ENCODE measurements at places on chromosomes 12 and 14. TPM values are rescaled to one million over a fixed set of nuclear protein-coding genes. Genes with fewer than 3 reads are reported as not detected.

DNA sequence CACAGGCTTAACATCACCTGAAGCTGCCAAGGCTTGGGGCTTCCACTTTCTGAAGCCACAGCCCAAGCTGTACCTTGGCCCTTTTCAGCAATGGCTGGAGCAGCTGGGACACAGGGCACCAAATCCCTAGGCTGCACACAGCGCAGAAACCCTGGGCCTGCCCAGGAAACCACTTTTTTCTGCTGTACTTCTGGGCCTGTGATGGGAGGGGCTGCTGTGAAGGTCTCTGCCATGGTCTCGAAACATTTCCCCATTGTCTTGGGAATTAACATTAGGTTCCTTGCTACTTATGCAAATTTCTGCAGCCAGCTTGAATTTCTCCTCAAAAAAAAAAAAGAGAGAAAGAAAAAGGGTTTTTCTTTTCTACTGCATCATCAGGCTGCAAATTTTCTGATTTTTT is 219.1 kb downstream of the RPL10L start:
- H3K27me3 ChIP-seq = no peaks in the 10 kb centered on the region
- DNase-seq = no peak
- no peak overlapping the region for H3K27ac ChIP-seq
- H3K4me3 ChIP-seq = no peak overlapping the region

GRCh38 chr14:36226164-36226563 is 49.6 kb upstream of the PTCSC3 start:
- H3K27ac ChIP-seq = no peak overlapping the region
- H3K4me1 ChIP-seq = no peaks in the 10 kb centered on the region
- H3K36me3 ChIP-seq = no peaks in the 10 kb centered on the region
- H3K27me3 ChIP-seq = no peaks in the 10 kb centered on the region
- H3K4me3 ChIP-seq = no peak overlapping the region
- no peak for DNase-seq

- no peaks in the 10 kb centered on the region for H3K36me3 ChIP-seq
- no peak overlapping the region for H3K4me3 ChIP-seq
- H3K27me3 ChIP-seq = no peaks in the 10 kb centered on the region
- DNase-seq = no peak
- H3K27ac ChIP-seq = no peak overlapping the region
Observed at GRCh38 chr12:115191342-115191741, 507.4 kb upstream of the TBX3 start.

DNA sequence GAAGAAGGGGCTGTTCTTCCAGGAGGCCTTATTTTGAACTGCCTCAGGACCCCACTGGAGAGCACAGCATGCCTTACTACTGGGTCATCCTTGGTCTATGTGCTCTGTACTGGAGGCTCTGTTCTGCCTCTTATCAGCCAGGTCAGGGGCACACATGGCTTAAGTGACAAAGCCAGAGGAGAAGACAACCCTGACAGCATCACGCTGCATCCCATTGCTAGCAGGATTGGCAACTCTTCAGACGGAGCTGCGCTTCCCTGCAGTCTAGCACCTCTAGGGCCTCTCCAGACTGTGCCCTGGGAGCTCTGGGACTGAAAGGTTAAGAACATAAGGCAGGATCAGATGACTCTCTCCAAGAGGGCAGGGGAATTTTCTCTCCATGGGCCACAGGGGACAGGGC is 17.3 kb upstream of the TIGAR start:
- no peaks in the 10 kb centered on the region for H3K27me3 ChIP-seq
- H3K36me3 ChIP-seq = no peaks in the 10 kb centered on the region
- no peaks in the 10 kb centered on the region for H3K4me1 ChIP-seq
- no peak for DNase-seq
- no peak overlapping the region for H3K27ac ChIP-seq
- H3K4me3 ChIP-seq = no peak overlapping the region

DNA sequence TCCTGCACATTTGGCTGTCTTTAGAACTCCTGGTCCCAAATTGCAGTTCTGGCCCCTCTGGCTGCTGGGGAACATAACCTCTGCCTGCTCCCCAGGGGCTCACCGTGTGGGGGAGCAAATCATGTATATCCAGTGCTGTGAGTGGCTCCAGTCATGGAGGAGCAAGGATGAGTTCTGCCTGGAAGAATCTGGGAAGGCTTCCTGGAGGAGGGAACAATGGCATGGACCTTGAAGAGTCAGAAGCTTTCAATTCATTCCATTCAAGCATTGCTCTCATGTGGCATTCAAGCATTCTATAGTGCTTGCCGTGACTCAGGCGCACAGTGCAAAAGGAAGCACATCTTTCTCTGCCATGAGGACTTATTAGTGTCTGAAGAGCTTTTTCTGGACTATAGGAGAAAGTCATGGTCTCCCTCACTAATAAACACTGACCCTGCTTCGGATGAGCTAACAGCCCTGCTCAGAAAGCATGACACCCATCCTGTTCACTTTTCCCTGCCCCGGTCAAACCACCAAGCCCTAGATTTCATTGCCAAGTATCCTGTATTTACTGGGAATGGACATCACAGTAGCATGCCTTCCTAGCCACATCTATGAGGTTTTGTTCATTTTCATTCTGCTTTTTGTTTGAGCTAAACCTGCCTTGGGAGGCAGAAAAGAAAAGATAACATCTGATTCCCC is 3.5 kb downstream of the IFI27 start:
- H3K4me3 ChIP-seq = no peak overlapping the region
- no peaks in the 10 kb centered on the region for H3K36me3 ChIP-seq
- no peak overlapping the region for H3K27ac ChIP-seq
- no peak for DNase-seq
- H3K27me3 ChIP-seq = no peaks in the 10 kb centered on the region

DNA sequence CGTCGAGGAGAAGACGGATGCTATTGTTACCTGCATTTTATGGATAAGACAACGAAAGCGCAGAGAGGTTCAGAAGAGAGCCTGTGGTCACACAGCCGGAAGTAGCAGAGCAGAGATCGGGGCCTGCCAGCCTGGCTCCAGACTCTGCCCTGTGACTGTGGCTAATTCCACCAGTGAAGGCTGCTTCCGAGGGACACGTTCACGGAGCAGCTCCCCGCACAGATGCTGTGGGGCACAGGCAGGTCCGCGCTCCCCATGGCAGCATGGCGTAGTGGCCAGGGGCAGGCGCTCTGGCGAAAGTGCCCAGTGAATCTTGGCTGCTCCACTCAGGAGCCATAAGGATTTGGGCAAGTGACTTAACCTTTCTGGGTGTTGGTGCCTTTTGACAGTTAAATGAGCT is 9.8 kb downstream of the RIMBP2 start:
- no peak overlapping the region for H3K27ac ChIP-seq
- DNase-seq = no peak
- no peaks in the 10 kb centered on the region for H3K4me1 ChIP-seq
- H3K27me3 ChIP-seq = no peaks in the 10 kb centered on the region
- no peaks in the 10 kb centered on the region for H3K36me3 ChIP-seq

- DNase-seq = no peak
- H3K4me1 ChIP-seq = peaks cover 69% of the 10 kb centered on the region
- peak overlapping the region; percentile 66 for H3K27ac ChIP-seq
- no peaks in the 10 kb centered on the region for H3K27me3 ChIP-seq
Observed at GRCh38 chr12:50934981-50935807, 17.1 kb upstream of the HIGD1C start.

- H3K4me1 ChIP-seq = no peaks in the 10 kb centered on the region
- H3K27me3 ChIP-seq = no peaks in the 10 kb centered on the region
- DNase-seq = no peak
- no peak overlapping the region for H3K27ac ChIP-seq
- no peak overlapping the region for H3K4me3 ChIP-seq
Observed at GRCh38 chr14:37081218-37081617, 91.2 kb downstream of the SLC25A21 start.

DNA sequence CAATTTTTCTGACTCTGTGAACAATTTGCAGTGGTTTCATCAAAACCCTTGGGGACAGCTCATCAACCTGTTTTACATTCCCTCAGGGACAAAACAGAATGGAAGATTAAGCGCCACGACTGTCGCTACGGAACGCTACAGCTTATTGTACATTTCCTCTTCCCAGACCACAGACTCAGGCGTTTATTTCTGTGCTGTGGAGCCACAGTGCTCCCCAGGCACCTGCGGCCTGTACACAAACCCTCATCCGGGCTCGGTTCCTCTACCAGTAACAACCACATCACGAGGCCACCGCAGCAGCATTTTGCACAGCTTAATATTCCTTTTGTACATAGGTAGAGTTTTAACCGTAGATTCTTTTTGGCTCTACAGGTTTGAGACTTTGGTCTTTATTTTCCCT is 397.4 kb upstream of the OR4E1 start:
- no peaks in the 10 kb centered on the region for H3K36me3 ChIP-seq
- DNase-seq = no peak
- H3K4me3 ChIP-seq = no peak overlapping the region
- no peak overlapping the region for H3K27ac ChIP-seq
- no peaks in the 10 kb centered on the region for H3K4me1 ChIP-seq
- no peaks in the 10 kb centered on the region for H3K27me3 ChIP-seq

DNA sequence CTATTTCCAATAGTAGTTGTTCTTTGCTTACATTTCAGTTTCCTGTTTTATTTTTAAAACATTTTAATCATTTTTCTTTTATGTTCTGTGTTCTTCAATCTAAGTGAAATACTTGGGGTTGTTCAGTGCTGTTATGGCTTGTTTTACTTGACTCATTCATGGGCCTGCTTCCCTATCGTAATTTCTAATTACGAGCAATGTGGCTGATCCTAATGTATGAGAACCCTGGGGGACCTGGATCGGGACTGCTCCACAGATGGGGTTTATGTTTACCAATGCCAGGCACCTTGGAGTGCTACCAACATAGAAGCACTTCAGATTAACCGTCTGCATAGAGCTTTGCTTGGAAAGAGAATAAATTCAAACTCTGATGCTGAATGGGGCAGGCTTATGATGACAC is 29.8 kb downstream of the TECPR2 start:
- H3K27me3 ChIP-seq = no peaks in the 10 kb centered on the region
- no peak overlapping the region for H3K4me3 ChIP-seq
- H3K4me1 ChIP-seq = no peaks in the 10 kb centered on the region
- H3K36me3 ChIP-seq = no peaks in the 10 kb centered on the region
- H3K27ac ChIP-seq = no peak overlapping the region

DNA sequence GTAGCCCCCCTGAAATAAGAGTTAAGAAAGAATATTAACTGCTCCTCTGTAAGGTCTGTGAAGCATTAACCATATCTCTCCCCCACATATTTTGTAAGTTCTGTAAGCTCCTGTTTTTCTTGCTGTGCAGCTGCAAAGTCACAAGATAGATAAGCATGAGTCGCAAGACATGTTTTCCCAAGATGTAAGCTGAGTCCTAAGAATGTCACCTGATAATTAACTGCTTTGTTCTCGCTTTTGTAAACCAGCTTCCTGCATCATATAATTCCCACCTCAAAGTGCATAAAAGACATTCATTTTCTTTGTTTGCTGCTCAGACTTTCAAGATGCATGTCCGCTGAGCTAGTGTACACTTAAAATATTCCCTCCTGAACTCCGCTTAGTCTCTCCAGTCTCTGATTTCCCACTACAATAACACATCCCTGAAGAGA is 27.0 kb upstream of the PHC1 start:
- no peak overlapping the region for H3K27ac ChIP-seq
- no peaks in the 10 kb centered on the region for H3K27me3 ChIP-seq
- H3K4me1 ChIP-seq = no peaks in the 10 kb centered on the region

DNA sequence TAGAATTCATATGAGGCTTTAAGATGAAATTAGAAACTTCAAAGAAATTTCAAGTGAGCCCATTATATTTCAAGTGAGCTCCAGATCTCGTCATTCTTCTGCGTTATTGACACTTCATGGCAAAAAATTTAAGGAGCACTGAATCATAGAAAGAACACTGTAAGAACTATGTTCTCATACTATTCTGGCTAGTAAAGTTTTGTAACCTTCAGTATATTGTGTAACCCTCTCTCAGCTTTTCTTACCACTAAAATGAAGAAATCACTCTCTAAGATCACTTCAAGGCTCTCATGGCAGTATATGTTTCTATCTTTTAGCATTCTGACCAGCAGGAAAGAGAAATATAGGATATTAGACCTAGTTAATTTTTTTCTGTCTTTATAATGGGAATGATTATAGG is 6.3 kb downstream of the GPHN start:
- H3K27ac ChIP-seq = no peak overlapping the region
- peaks cover 10% of the 10 kb centered on the region for H3K4me1 ChIP-seq
- DNase-seq = no peak
- no peak overlapping the region for H3K4me3 ChIP-seq
- no peaks in the 10 kb centered on the region for H3K27me3 ChIP-seq

- no peak overlapping the region for H3K27ac ChIP-seq
- DNase-seq = no peak
- H3K27me3 ChIP-seq = no peaks in the 10 kb centered on the region
- H3K4me3 ChIP-seq = no peak overlapping the region
- H3K36me3 ChIP-seq = no peaks in the 10 kb centered on the region
Observed at GRCh38 chr12:25855716-25856115, 102.8 kb upstream of the RASSF8 start.

- no peak overlapping the region for H3K27ac ChIP-seq
- no peak for DNase-seq
- no peaks in the 10 kb centered on the region for H3K27me3 ChIP-seq
- H3K36me3 ChIP-seq = no peaks in the 10 kb centered on the region
- no peaks in the 10 kb centered on the region for H3K4me1 ChIP-seq
Observed at GRCh38 chr12:110857528-110857927, 10.7 kb downstream of the CCDC63 start.

GRCh38 chr12:16602412-16602811 is 3.5 kb downstream of the LMO3 start:
- no peaks in the 10 kb centered on the region for H3K27me3 ChIP-seq
- no peaks in the 10 kb centered on the region for H3K36me3 ChIP-seq
- no peak overlapping the region for H3K27ac ChIP-seq
- H3K4me3 ChIP-seq = no peak overlapping the region
- H3K4me1 ChIP-seq = no peaks in the 10 kb centered on the region
- DNase-seq = no peak

GRCh38 chr12:2003676-2004112 is 563 bp downstream of the DCP1B start:
- DNase-seq = no peak
- H3K4me1 ChIP-seq = no peaks in the 10 kb centered on the region
- H3K27ac ChIP-seq = peak overlapping the region; percentile 83
- H3K36me3 ChIP-seq = no peaks in the 10 kb centered on the region
- no peaks in the 10 kb centered on the region for H3K27me3 ChIP-seq

Gene KRT82
- total RNA-seq = not detected

Gene SLC5A8
- not detected for total RNA-seq

Gene GARIN6
- not detected for total RNA-seq

Gene KRT85
- total RNA-seq = not detected

Gene RPL10L
- not detected for total RNA-seq

Gene PLCZ1
- not detected for total RNA-seq

Gene PCED1B
- total RNA-seq = 3.0 TPM

Gene RIMBP2
- not detected for total RNA-seq

Gene TMEM233
- total RNA-seq = 0.23 TPM

Gene NKX2-1
- not detected for total RNA-seq

Data from right lobe of liver (tissue), 6 donors.